ENCODE measurements at places on chromosomes 7 and 10.
A peak's percentile ranks its signal among the peaks of the same experiment; 100 is the strongest.

DNA sequence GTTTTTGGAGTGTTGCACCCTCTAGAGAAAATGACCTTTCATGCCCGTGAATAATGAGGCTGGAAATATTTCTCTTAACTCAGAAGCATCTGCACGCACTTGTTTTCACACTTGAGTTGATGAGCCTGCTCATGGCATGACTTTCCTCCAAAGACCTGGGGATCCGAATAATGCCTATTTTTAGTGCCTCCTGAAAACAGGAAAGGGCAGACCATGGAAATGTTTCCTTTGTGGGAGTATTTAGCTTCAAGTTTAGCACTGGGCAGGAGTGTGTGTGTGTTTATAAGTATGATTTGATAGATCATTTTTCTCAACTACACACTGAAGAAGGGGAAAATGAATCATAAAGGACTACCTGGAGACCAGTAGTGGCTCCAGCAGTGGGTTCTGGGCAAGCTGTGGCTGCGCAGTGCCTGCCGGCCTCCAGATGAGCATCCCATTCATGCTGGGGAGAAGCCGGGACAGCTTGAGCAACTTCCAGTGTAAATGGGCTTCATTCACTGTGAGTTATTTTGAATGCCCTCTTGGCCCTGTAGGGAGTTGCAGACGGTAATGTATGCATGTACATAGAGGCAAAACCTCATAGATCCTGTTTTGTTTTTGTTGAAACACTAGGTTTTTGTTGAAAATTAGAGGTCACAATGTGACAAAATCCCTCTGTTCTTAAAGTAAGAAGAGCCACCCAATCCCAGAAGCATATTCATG is 117.8 kb upstream of the INSYN2A start:
- DNase-seq, result no peak

DNA sequence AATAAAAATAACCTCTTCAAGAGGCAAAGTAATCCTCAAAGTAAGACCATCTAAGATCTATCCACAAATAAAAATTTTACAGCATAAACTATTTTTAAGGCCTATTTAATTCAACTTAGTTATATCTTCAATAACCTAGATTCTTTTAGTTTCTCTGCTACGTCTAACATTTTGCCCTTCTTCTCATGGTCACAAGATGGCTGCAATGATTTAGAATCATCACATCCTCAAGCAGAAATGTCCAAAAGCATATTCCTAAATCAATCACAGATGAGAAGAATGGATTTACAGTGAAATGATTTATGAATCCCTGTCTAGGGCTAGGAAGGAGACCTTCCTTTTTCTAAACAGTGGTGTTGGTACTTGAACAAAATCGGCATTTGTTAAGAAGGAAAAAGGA is 304.7 kb downstream of the ARHGAP12 start:
- no peak for DNase-seq

- no peak for DNase-seq
Observed at GRCh38 chr7:82035456-82035855, 265.6 kb upstream of the HGF start.

GRCh38 chr10:11875494-11876281 is 52.5 kb downstream of the PROSER2 start:
- DNase-seq, result no peak

GRCh38 chr10:24887855-24888231 is 64.6 kb downstream of the PRTFDC1 start:
- DNase-seq, result no peak

GRCh38 chr7:157788573-157788972 is 451.8 kb downstream of the DNAJB6 start:
- no peak for DNase-seq

- DNase-seq, result no peak
Observed at GRCh38 chr7:121954803-121955202, 81.8 kb downstream of the PTPRZ1 start.

DNA sequence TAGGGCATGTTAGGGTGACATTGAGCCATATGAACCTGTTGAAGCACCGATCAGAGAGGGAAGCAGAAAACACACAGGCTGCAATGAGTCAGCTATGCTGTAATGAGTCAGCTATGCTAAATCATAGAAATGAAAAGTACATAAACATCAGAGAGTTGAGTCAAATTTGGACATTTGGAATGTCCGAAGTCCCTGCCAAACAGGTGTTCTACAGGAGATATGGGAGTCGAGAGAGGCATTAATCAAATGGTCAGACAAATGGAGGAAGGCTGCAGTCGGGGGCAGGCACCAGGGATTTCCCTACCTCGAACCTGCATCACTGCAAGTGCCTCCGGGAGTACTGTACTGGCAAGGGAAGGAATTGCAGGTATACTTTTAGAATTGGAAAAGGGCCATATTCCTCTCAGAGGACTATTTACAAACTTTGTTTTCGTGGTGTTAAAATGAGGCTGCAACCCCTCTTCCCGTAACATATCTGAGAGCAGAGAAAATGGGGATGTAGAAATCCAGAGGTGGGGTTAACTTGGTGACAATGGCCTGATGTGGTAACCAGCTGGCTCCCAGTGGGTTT is 8.8 kb upstream of the ZC3HAV1 start:
- DNase-seq, result no peak

GRCh38 chr7:99984593-99984992 is 8.8 kb upstream of the AZGP1 start:
- DNase-seq, result no peak

DNA sequence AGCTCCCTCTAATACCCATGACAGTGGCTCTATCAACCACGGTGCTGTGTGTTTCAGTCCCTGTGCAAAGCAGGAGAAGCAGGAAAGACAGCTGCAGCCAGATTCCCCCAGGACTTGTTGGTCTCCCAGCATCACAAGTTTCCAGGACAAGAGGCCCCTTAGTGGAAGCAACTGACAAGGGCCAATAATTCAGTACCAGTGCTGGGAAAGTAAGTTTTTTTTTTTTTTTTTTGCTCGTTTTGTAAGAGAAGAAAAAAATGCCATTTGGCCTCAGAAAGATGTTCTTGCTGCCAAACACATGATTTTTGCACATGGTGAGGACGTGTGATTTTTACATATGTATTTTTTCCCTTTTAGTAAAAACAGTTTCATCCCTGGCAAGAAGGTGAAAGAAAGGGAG is 284.2 kb upstream of the ZMIZ1 start:
- no peak for DNase-seq

DNA sequence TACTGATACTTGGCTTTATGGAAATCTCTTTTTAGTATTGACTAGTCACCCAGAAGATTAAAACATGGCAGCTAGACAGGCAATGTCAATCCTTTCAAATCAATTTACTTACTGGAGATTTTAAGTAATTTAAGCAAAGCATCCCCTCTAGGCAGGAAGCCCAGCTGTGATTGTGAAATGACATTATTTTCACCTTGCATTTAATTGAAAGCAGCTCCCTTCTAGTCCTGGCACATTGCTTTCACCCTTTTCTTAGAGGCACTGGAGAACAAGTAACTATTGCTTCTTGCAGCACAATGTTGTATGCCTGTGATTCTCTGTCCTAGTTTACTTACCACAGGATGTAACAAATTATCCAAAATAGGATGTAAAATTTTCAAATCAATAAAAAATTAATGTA is 13.3 kb downstream of the ST7 start:
- no peak for DNase-seq

GRCh38 chr10:70405037-70405824 is 1.3 kb downstream of the EIF4EBP2 start:
- peak; percentile 8 for DNase-seq

- DNase-seq, result no peak
Observed at GRCh38 chr7:434891-435629, 84.6 kb downstream of the PDGFA start.

DNA sequence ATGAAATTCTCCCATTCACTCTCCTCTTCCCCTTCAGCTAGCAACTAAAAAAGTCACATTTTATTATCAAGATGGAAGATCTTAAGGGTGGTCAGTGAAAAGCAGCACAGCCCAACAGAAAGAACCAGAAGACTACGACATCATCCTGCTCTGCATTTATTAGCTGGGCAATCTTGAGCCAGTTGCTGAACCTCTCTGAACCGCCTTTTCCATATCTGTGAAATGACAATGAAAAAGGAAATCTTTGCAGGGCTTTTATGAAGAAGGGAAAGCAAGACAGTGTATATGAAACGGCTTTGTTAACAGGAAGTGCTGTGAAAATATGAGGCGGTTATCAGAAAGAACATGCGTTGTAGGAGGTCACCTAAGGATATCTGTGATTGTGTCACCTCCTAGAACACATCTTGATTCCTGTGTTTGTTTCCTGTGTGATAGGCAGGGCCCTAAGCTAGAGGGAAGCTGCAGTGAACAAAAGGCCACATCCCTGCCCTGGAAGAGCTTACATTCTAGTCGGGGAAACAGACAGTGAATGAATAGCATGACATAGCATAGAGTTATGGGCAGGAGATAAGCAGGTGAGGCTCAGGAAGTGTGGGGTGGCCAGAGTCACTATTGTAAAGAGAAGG is 36.0 kb upstream of the KCNMA1 start:
- DNase-seq, result no peak

GRCh38 chr10:3897156-3897555 is 112.1 kb upstream of the KLF6 start:
- DNase-seq, result no peak
